ENCODE measurements at places on chromosomes 5 and 9.

- peak; percentile 39 for DNase-seq
Measured at GRCh38 chr9:126611592-126612325, 2.0 kb upstream of the LMX1B start.

GRCh38 chr5:90542827-90543519, 13.6 kb upstream of the LYSMD3 start:
- no peak for DNase-seq

DNA sequence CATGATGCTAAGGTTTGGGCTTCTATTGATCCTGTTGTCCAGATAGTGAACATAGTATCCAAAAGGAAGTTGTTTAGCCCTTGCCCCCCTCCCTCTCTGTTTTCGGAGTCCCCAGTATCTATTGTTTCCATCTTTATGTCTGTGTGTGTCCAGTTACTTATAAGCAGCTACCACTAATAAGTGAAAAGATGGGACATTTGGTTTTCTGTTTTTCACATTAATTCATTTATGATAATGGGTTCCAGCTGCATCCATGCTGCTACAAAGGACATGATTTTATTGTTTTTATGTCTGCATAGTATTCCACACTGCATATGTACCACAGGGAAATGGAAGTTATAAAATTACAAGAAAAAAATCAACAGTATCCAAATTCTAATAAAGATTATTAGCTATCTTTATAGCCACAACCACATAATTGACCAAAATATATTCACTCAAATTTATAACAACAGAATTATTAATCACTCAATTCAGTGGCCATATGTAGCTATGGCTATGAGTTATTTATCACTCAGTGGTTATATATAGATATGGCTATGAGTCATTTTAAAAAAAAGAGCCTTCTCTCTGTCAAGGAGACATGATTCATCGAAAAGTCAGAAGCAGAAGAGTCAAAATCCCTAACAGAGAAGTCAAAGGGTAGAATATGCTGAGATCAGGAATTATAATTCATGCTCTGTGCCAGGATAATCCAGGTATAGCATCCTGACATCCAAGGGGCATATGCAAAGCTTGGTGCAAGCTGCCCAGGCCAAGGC, 367.5 kb downstream of the DEPDC1B start:
- DNase-seq: peak; percentile 86

GRCh38 chr9:88791105-88791805, 200.0 kb upstream of the S1PR3 start:
- DNase-seq: no peak

DNA sequence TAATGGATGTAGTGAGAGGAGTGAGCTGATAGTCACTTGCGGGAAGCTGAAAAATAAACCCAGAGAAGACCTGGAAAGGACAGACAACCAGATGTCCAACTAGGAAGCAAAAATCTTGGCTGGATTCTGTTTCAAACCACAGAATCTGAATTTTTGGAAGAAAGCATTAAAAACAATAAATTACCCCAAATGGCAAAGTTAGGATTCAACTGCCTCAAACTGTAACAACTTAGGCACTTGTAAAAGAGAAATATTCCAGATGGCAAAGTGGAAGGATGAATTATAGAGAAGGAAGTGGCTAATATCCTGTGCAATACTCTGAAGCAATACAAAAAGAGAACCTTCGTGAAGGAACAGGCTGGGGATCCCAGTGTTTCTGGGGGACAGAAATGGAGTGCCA, 46.8 kb upstream of the SLIT3 start:
- no peak for DNase-seq

GRCh38 chr9:82299870-82300269, 311.3 kb downstream of the SPATA31D1 start:
- no peak for DNase-seq

DNA sequence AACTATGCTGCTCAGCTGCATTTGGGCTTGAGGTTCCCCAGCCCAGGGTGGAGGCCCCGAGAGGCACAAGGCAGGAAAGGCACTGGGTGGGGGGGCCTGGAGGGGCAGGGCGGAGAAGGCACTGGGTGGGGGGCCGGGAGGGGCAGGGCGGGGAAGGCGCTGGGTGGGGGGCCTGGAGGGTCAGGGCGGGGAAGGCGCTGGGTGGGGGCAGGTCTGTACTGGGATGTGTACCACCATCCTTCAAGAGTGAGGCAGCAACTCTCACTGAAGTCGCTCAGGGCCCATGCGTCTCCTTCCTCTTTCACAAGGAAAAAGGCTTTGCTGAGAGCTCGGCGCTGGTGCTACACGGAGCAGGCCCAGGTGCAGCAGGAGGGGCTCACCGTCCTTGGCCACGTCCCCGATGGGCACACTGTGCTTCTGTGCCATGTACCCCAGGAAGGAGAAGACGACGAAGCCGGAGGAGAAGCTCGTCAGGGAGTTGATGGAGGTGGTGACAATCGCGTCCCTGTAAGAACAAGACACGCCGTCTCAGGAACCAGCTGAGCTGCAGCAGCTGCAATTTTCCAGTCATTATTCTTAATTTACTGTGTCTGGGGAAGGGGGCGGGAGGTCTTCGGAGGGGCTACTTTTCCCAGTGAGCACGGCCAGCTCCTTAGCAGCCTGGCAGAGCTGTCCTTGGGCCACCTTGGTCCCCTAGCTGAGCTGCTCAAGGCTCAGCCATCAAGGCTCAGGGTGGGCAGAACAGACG, 30.8 kb downstream of the SLC6A3 start:
- DNase-seq: no peak

- no peak for DNase-seq
Measured at GRCh38 chr9:136239983-136240330, 5.7 kb downstream of the QSOX2 start.

- DNase-seq: no peak
Measured at GRCh38 chr5:181212934-181213333, 7.9 kb upstream of the TRIM7 start.

DNA sequence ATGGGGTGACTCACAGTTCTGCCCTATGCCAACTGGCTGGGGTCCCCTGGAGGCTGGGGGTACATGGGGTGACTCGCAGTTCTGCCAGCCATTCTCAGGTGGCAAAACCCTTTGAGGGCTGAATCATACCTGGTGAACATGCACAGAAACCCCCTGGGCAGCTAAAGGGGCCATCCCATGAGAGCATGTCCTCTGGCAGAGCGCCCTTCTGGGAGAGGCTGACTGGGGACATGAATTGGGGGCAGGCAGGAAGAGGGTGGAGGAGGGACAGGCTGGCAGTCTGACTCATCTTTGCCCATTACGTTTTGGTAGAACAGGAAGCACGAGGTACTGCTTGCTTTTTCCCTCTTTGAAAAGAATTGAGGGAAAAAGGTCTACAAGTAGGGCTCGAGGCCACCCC, 16.7 kb downstream of the TRAF1 start:
- DNase-seq: no peak

- DNase-seq: peak; percentile 41
Measured at GRCh38 chr9:22452415-22453010, 5.9 kb downstream of the DMRTA1 start.

DNA sequence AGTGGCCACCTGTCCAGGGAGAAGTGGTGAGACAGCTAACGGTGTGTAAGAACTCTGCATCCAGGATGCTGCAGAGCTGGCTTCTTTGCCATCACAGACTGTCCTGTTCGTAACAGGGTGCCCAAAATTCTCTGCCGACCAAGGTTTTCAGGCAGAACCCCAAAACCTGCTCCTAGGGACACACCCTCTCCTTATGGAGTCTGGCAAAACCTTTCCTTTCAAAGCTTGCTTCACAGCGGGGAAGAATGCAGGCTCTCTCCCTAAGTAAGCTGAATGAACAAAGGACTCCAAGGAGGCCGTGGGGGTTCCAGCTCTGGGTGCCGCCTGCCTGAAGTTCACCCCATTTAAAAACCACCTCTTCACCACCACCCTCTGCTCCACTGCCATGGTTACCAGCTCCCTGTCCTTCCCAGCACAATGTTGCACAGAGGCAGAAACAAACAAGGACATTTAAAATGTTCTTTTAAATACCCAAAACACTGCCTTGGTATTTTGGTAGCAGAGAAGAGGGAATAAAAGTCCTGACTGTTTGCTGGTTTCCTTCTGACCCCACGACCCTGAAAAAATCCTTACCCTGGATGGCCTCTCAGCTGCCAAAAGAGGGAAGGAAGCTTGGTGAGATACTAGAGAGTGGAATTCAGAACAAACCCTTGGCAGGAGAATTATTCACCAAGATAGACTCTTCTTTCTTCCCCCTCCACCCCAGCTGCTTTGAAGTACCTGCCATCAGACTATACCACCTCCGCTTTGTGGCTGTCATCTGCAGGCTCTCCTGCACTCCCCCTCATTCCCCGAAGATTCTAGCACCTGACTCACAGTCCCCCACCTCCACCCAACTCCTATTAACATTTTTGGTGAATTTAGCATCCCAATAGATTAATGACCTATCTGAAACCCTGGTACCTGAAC, 7.1 kb upstream of the KLF9 start:
- no peak for DNase-seq

- no peak for DNase-seq
Measured at GRCh38 chr9:8653111-8653510, 853.5 kb upstream of the DMAC1 start.

DNA sequence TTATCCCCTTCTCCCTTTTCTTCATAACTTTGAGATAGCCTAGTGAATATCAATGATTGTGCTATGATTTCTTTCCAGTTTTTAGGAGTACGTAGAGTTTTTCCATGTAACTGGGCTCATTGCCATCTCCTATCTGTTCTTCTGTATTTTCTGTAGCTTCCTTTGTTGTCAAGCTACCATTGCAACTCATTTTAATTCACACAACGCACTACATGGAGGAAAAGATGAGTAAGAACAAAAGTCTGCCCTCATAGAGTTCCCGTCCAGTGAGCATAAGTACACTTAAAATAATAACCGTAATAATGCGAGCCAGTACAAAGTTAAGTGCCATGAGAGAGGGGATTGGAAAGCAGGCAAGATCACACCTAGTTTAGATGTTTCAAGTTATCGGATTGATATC, 177.7 kb downstream of the PAM start:
- no peak for DNase-seq

DNA sequence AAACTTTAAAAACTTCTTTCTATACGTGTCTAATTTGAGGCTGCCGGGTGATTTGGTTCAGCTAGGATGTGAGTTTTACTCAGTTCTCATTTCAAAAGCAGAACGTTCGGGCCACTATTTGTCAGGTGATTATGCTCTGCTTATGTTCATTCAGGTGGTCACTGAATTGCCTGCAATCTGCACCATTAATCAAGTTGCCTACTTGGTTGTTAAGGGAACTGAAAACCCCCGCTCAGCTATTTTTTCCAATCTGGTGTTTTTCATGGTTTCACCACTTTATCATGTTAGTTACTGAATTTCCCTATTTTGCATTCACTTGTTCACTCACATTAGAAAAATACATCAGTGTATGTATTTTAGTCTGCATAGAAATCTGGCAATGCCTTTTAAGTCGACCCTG, 523.0 kb downstream of the CSNK1G3 start:
- no peak for DNase-seq

- DNase-seq: no peak
Measured at GRCh38 chr9:113546566-113546965, 83.0 kb downstream of the RGS3 start.

DNA sequence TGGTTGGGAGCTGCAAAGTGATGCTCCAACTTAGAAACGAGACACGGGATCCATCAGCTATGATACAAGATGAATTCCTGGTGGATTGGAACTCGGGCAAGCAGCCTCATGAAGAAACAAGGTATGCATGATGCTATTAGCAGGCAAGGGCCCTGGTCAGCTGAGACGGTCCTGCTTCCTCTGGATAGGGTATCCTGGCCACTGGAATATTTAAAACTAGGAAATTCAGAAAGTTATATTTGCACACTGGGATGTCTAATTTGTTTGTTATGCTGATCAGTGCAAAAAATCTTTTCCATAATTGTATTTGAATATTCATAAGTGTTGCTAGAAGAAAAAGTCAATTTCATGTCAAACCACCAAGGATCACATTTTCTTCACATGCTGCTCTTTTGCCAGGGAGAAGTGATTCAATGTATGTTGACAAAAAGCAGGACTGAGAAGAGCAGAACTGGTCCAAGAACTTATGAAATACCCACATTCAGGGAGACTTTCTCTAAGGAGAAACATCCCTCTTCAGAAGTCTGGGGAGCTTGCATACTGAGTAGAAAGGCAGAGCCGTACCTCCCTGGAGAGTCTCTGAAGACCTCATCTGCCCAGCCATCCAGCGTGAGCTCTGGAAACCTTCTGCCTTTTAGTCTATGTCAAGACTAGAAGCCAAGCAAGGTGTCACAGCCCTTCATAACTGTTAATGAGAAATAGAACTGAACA, 6.7 kb upstream of the NXNL2 start:
- DNase-seq: no peak

- no peak for DNase-seq
Measured at GRCh38 chr5:78760366-78760765, 111.8 kb upstream of the LHFPL2 start.

DNA sequence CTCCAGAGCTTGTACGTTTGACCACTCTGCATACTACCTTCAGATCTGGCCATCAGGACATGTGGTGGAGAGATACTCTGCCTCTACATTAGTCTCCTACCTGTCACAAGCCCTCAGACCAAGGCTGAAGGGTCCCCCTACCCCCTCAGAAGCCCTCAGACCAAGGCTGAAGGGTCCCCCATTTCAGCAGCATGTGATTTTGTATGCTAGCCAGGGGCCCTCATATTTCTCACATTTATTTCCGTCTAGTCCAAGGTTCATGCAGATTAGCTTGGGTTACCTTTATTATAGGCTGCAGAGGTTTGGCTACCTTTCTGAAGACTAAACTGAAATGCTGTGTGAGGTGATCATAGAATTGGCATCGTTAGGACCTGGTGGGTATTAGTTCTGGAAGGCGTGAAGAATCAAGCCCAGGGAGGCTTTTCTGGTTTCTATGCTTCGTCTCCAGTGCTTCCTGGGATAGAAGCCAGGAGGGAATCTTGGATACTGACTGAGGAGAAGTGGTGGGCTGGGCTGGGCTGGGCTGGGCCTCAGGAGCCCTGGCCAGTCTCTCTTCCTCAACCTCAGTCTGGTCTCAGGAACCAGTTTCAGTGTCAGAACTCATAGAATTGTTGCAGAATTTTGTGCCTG, 2.8 kb downstream of the SMIM32 start:
- DNase-seq: no peak

DNA sequence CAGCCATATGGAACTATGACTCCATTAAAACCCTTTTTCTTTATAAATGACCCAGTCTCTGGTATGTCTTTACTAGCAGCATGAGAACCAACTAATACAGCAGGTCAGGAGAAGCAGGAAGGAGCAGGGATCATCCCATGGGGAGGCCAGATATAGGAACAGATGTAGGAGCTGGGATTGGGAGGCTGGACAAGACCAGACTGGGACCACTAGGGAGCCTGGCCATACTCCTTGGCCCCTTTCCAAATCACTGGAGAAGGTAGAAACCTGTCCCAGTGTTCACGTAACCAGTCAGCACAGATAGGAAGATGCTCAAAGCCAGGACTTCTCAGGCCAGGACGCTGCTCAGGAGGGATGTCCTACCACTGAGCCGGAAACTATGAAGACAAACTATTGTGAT, 95.5 kb downstream of the LMX1B start:
- no peak for DNase-seq

GRCh38 chr5:12016159-12016746, 112.0 kb upstream of the CTNND2 start:
- no peak for DNase-seq
